Caki2 (cell line): ENCODE measurements at places on chromosomes 3 and 15. TPM values are rescaled to one million over a fixed set of nuclear protein-coding genes. Genes with fewer than 3 reads are reported as not detected.
A peak's percentile ranks its signal among the peaks of the same experiment; 100 is the strongest.

GRCh38 chr3:11642431-11643191 lies 1.1 kb downstream of the VGLL4 start:
- DNase-seq, result peak; percentile 67

GRCh38 chr3:177137774-177138705 lies 59.2 kb downstream of the TBL1XR1 start:
- DNase-seq, result no peak

Gene ZDHHC23
- 0.87 and 2.9 TPM in 2 replicates for total RNA-seq

- DNase-seq, result no peak
Observed at GRCh38 chr3:112017091-112017490, 17.4 kb upstream of the TMPRSS7 start.

- DNase-seq, result no peak
Observed at GRCh38 chr3:171874879-171875278, 31.7 kb downstream of the TMEM212 start.

Gene PPARG
- total RNA-seq, result 58.3 and 63.8 TPM in 2 replicates

DNA sequence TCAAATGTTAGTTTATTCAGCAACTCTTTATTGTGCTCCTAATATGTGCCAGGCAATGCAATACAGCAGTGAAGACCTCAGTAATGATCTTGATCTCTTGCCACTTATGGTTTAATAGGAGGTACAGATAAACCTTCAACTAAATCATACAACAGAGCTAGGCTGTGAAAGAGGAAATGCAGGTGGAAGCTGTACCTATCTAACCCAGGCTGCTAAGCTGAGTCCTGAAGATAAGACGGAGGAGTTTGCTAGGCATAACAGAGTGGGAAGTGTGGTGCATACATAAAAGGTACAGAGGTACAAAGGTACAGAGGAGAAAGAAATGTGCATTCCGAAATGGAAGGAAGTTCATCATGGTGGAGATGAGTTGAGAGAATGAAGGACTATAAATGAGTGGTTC lies 35.0 kb downstream of the KBTBD8 start:
- no peak for DNase-seq

DNA sequence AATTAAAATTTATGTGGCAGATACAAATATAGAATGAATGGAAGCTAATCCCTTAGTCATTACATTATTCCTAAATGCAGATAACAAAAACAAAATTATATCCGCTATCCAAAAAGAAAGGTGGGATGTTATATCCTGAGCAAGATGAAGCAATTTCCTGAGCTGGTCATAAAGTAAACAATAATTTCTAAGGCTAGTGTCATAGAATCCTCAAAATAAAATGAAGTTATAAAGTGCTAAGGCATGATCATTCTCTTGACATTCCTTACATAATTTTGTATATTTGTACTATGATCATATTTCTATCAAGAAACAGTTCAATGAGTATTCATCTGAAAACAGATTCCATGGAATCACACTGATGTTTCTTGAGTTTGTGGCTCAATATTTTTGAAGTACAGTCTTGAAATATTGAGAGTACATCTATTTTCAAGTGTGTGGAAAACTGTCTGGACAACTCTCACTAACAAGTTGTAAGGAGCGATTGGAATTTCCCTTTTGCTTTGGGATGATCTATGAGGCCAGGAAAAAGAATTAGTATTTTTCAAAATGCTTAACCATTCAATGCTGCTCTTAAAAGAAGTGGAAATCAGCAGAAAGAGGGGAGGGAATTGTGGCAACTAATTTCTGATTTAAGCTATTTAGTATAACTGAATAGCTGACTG lies 92.4 kb downstream of the ABI3BP start:
- no peak for DNase-seq

Gene PATL2
- total RNA-seq, result 3.6 TPM in 1 of 2 replicates, not detected in the other

DNA sequence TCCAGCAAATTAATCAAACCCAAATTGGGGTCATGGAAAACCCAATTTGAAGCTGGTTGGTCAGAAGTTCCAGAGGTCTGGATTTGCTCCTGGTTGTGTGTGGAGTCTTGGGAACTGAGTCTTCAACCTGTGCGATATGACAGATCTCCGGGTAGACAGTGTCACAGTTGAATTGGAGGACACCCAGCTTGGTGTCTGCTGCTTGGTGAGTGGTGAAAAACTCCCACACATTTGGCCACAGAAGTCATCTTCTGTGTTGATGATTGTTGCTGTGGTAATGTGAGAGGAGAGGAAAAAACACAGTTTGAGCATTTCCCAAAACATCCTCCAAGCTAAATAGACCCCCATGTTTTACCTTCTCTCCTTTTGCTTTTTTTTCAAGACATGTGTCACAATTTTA lies 218.1 kb downstream of the TP63 start:
- no peak for DNase-seq

DNA sequence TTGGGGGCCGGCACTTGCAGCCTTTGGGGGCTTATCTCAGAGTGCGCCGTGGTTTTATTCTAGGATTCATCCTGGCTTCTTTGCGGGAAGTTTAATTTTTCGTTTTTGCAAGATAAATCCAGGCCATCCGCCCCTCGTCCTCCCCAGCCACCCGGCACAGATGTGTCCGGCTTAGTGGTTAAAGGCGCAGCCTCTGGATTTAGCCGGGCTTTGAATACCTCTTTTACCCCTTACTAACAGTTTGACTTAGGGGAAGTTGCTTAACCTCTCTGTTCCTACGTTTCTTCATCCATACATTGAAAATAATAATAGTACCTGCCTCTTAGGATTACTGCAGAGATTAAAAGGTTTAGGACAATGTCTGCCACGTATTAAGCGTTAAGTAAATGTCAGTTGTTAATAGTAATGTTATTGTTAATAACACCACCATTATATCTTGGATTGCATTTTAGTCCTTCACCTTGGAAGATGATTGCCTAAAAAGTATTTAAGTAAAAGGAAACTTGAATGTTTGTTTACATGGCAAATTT lies 714 bp downstream of the ECT2 start:
- DNase-seq, result peak; percentile 38

- DNase-seq, result no peak
Observed at GRCh38 chr3:138497851-138498250, 63.4 kb downstream of the ESYT3 start.

- no peak for DNase-seq
Observed at GRCh38 chr3:132064114-132064513, 29.3 kb upstream of the CPNE4 start.

Gene GOLIM4
- total RNA-seq, result 18.2 and 22.4 TPM in 2 replicates

Gene GPR62
- total RNA-seq, result not detected in 2 replicates

Gene ABI3BP
- 0.10 TPM in 1 of 2 replicates, not detected in the other for total RNA-seq

Gene VIPR1
- not detected in 2 replicates for total RNA-seq

- DNase-seq, result no peak
Observed at GRCh38 chr3:66037330-66037985, 1.3 kb downstream of the MAGI1 start.
